ENCODE measurements at places on chromosomes 16 and 17. TPM values are rescaled to one million over a fixed set of nuclear protein-coding genes. Genes with fewer than 3 reads are reported as not detected.

The NDRG4 gene
- 1.1 TPM for total RNA-seq

The ATP2C2 gene
- total RNA-seq, result not detected

The SRCIN1 gene
- total RNA-seq, result not detected

The CA7 gene
- not detected for total RNA-seq

The GRB7 gene
- total RNA-seq, result 0.57 TPM

The NRN1L gene
- total RNA-seq, result not detected
